Activated CD4-positive, alpha-beta T cell treated with anti-CD3 and anti-CD28 coated beads, Interleukin-2, amount 10 ng/mL, durations not matched to agents 7 days and 5 days (primary cell): ENCODE measurements at places on chromosomes 16 and 17.

DNA sequence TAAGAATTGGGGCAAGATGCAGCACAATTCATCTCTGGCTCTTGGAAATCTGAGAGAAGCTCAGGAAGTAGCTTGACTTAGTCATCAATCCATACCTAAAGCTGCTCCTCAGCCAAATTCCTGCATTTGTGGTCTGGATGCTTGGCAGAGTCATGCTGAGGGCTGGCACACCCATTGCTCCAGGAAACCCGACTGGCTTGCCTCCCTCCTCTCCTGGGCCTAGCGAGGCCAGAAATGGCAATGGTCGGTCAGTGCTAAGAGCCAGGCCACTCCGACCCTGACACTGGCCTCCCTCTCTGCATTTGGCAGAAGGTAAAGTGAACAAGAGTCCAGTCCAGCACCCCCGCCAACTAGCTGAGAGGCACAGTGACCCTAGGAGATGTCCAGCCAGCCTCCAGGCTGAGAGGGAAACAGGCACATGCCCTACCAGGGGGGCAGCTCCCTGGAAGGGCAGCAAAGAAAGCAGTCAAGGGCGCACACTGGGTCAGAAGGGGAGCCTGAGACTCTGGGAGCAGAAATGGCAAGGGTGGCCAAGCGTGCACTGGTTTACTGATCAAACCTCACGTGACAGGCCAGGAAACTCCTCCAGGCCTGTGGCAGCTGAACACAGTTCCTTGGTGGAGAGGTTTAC lies 10.0 kb downstream of the POLDIP2 start:
- no peak for DNase-seq

- no peak for DNase-seq
Measured at GRCh38 chr17:28488533-28489276, 15.3 kb downstream of the SLC13A2 start.

- DNase-seq: no peak
Measured at GRCh38 chr17:30809867-30810266, 14.6 kb downstream of the CRLF3 start.

GRCh38 chr16:87742781-87743490 lies 22.9 kb downstream of the KLHDC4 start:
- no peak for DNase-seq
